Keratinocyte (primary cell): ENCODE measurements at places on chromosomes 11 and 22. TPM values are rescaled to one million over a fixed set of nuclear protein-coding genes. Genes with fewer than 3 reads are reported as not detected.

Gene LGALS12
- not detected in 3 replicates for polyA plus RNA-seq

Gene OR5AS1
- not detected in 3 replicates for polyA plus RNA-seq

Gene HBG2
- 0.50 to 0.73 TPM (median 0.61 TPM) in 3 replicates for polyA plus RNA-seq

Gene OR2AG2
- 0.04 to 0.11 TPM (median 0.08 TPM) in 3 replicates for polyA plus RNA-seq

Gene PKNOX2
- 0.03 to 0.05 TPM (median 0.03 TPM) in 3 replicates for polyA plus RNA-seq

Gene FGF3
- polyA plus RNA-seq, result not detected in 3 replicates

Gene RIMBP3B
- not detected in 3 replicates for polyA plus RNA-seq

Gene AQP11
- polyA plus RNA-seq, result 0.12 to 0.18 TPM (median 0.16 TPM) in 3 replicates

Gene CD6
- 0.03 TPM in 3 replicates for polyA plus RNA-seq

GRCh38 chr11:32100495-32100894, 9.6 kb downstream of the RCN1 start:
- no peak for DNase-seq

- no peak for DNase-seq
These were observed 33.0 kb downstream of the GNB1L start for GRCh38 chr22:19821523-19822300.

- no peak for DNase-seq
These were observed 95.3 kb upstream of the RCN1 start for GRCh38 chr11:31995525-31996094.

GRCh38 chr22:20436768-20437612, 635 bp downstream of the SCARF2 start:
- no peak for DNase-seq

GRCh38 chr11:96017856-96018255, 93.9 kb upstream of the MTMR2 start:
- no peak for DNase-seq

- DNase-seq, result no peak
These were observed 27.2 kb downstream of the IGSF9B start for GRCh38 chr11:133929401-133930052.

DNA sequence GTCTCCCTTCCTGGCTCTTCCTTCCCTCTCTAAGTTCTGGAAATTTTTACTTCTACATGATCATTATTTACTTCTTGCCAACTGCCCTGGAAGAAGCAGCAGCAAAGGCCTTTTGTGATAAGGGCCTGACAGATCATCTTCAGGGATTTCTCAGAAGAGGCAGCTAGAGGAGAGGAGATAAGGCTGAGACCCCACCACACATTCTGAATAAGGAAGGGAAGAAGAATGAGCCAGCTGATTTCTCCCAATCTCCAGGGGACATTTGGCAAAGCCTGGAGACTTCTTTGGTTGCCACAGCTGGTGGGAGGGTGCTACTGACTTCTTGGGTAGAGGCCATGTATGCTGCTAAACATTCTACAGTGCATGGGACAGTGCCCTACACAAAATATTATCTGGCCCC, 122.4 kb upstream of the OR9Q1 start:
- no peak for DNase-seq

- no peak for DNase-seq
These were observed 120.0 kb upstream of the SERPIND1 start for GRCh38 chr22:20653795-20654342.

GRCh38 chr11:6096417-6096816, 11.1 kb upstream of the OR56B4 start:
- no peak for DNase-seq

GRCh38 chr11:58513747-58514367, 6.0 kb upstream of the OR5B21 start:
- DNase-seq, result no peak

- DNase-seq, result no peak
These were observed 23.8 kb downstream of the IGHMBP2 start for GRCh38 chr11:68927280-68928135.

DNA sequence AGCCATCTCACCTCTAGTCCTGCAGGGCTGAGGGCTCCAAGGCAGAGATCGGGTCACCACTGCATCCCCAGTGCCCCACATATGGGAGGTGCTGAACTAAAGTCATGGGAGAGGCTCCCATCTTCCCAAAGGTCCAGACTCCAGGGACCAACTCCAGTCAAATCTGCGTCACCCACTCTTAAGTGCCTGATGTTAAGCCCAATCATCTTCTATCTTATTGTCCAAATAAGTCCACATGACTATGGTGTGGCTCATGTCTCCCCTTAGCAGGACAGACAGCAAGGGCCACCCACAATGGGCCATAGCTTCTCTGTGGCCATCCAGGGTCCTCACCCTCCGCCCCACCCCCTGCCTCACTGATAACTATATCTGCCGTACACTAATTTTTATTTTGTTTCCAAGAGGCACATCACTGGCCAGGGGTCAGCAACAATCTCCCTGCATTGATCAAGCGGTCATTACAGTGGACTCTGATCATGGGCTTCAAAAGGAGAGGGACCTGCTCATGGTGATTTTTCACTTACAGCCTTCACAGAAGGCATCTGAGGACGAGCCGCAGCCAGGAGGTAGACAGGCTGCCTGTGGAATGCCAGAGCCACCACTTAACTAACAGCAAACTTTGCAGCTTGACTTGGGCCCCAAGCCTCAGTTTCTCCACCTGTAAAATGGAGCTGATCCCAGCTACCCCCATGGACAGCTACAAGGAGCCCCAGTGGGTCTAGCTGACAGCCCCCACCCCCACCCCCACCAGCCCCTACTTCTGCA, 23.3 kb downstream of the MYH9 start:
- no peak for DNase-seq

DNA sequence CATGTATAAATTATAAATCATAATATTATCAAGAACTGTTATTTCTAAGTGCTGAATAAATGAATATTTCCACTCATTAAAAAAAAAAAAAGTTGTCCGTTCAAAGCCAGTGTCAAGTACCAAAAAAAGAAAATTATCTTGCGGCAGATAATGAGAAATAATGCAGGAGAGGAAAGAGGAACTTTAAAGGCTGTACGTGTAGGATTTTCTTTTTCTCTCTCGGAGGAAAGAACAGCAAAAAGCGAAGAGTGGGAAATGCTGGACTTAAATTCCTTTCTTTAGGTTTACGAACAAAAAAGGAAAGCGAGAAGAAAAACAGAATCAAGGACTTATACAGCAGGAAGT, 999 bp upstream of the CCDC83 start:
- no peak for DNase-seq

GRCh38 chr11:133049244-133050019, 482.9 kb downstream of the OPCML start:
- no peak for DNase-seq

- DNase-seq, result no peak
These were observed 3.0 kb downstream of the INPPL1 start for GRCh38 chr11:72227316-72228228.

DNA sequence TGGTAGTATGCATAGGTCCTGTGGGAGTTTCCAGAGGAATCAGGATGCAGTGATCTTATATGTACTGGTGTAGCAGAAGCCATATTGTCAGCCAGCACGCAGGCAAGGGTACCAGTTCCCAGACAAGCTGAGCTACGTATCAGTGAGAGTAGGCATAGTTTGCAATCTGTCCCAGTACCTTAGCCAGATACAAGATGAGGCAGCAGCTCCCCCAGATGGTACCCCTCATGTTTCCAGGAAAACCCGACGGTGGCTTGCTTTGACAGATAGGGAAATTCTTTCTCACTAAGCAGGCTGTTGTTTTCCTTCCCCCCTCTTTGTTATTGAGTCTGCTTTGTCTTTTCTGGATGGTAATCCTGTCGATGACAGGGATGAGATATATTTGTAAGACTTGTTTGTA, 109.7 kb upstream of the RRM1 start:
- no peak for DNase-seq

- no peak for DNase-seq
These were observed 19.7 kb upstream of the GLYATL1 start for GRCh38 chr11:58919561-58919960.

DNA sequence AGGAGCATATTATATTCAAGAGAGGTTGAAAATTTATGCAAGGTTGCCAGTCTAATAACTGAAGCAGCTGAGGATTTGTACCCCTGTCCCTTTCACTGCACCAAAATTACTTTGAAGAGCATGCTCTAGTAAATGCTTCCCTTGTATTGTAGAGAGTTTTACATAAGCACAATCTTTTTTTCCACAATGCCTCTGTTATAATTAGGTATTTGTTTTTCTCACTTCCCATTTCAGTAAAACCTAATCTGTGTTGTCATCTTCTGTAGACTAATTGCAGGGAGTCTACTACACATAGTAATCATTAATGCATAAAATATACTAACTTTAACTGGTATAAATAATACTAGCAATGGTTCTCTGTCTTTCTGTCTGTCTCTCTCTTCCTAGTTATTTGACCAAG, 718.4 kb upstream of the ANO5 start:
- DNase-seq, result no peak

DNA sequence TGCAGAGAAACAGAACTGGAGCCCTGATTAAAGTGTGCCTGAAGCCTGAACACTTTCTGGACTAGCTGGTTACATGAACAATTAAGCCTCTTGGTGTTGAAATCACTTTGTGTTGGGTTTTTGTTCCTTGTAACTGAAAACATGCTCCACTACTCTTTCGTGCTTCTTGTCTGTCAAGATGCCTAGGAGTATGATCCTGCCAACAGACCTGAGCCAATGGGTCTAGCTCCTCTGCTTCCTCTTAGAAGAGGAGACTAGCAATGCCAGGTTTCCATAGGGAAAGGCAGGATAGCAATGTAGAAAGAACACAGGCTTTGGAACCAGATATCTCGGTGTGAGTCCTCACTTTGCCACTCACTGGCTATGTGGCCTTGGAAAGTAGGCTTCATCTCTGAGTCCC, 40.3 kb downstream of the IRAG1 start:
- DNase-seq, result no peak

DNA sequence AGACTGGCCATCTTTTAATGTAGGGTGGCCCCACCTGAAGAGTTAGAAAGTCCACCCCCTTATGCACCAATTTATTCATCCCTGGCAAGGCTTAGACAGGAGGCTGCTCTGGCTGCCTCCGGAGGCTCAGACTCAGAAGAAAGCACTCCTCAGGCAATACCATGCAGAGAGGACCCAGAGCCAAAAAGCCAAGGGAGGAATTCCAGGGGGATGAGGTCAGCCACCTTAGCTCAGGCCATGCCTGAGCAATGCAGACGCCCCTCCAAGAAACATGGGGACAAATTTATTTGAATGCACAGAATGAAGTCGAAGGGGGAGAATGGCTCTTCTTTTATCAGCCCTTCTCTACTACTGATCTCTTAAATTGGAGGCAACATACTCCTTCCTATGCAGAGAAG, 39.7 kb upstream of the GLYAT start:
- no peak for DNase-seq

GRCh38 chr11:45926001-45926401, 3.5 kb downstream of the LARGE2 start:
- DNase-seq, result no peak

DNA sequence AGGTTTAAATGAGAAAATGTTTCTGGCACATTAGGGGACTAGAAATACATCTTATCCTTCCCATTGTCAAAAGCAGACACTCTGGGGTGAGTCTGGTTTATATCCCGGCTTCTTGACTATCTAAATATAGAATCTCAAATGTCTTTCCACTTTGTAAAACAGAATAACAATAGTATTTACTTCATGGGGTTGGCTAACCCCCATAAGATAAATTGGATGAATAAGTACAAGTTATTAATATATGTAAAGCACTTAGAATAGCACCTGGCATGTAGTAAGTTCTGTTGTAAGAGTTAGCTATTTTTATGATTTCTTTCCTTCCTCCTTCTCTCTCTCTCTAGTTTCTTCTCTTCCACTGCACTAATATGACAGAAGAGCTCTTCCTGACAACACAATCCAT, 499.1 kb downstream of the INSC start:
- DNase-seq, result no peak

- peak; percentile 75 for DNase-seq
These were observed 662.5 kb upstream of the TENM4 start for GRCh38 chr11:80103142-80103859.

- no peak for DNase-seq
These were observed 98.7 kb downstream of the ABTB2 start for GRCh38 chr11:34259087-34259486.

GRCh38 chr11:2771758-2772466, 72.1 kb upstream of the KCNQ1OT1 start:
- no peak for DNase-seq

GRCh38 chr22:47204002-47204979, 441.8 kb downstream of the TBC1D22A start:
- DNase-seq, result no peak

GRCh38 chr11:117417856-117418255, 90.2 kb downstream of the CEP164 start:
- no peak for DNase-seq
